A549 treated with CORT108297 at 1 μM for 4 hours (cell line): ENCODE measurements at places on chromosomes 7 and 10. TPM values are rescaled to one million over a fixed set of nuclear protein-coding genes. Genes with fewer than 3 reads are reported as not detected.

Gene FOXP2
- total RNA-seq: not detected in 5 replicates

Gene MBLAC1
- total RNA-seq: 2.6 to 3.4 TPM (median 3.2 TPM) in 5 replicates

Gene LBX1
- not detected in 5 replicates for total RNA-seq

Gene GARS1
- 134 to 189 TPM (median 149 TPM) in 5 replicates for total RNA-seq
